ENCODE measurements at places on chromosomes 2 and 18. TPM values are rescaled to one million over a fixed set of nuclear protein-coding genes. Genes with fewer than 3 reads are reported as not detected.

NT5DC4 gene
- total RNA-seq = not detected

RBM44 gene
- 0.22 TPM for total RNA-seq

ST8SIA5 gene
- total RNA-seq = not detected

GPR75 gene
- 3.5 TPM for total RNA-seq

RBBP8 gene
- 36.1 TPM for total RNA-seq

ESCO1 gene
- 18.8 TPM for total RNA-seq

NR4A2 gene
- total RNA-seq = 0.43 TPM

ASAP2 gene
- 195 TPM for total RNA-seq

LRRC30 gene
- not detected for total RNA-seq

CTAGE1 gene
- 0.22 TPM for total RNA-seq

CCDC74A gene
- total RNA-seq = 5.2 TPM

ZNF385B gene
- 2.6 TPM for total RNA-seq

WDR12 gene
- 15.3 TPM for total RNA-seq

Measured in placental epithelial cell (primary cell).